Brain (organoid and tissue), 16 donors: ENCODE measurements at places on chromosomes 5 and 9.

DNA sequence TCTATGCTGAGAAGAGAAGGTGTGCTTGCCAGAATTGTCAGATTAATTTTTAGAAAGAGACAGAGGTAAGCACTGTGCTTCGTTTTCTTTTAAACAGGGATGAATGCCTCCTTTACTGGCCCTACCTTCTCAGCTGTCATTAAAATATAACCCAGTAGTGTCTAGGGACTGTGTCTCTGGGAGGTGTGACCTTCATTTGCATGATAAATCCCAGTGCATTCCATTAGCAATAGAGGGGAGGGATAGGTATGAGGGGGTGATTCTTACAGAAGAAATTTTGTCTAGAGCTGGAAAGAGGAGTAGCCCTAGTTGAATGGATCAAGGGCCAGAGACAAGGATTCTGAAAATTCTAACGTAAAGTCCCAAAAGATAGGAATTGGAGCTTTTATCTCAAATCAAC lies 351.5 kb downstream of the BNC2 start:
- DNase-seq: no peak

GRCh38 chr5:115857626-115858349 lies 16.1 kb downstream of the AP3S1 start:
- no peak for DNase-seq

DNA sequence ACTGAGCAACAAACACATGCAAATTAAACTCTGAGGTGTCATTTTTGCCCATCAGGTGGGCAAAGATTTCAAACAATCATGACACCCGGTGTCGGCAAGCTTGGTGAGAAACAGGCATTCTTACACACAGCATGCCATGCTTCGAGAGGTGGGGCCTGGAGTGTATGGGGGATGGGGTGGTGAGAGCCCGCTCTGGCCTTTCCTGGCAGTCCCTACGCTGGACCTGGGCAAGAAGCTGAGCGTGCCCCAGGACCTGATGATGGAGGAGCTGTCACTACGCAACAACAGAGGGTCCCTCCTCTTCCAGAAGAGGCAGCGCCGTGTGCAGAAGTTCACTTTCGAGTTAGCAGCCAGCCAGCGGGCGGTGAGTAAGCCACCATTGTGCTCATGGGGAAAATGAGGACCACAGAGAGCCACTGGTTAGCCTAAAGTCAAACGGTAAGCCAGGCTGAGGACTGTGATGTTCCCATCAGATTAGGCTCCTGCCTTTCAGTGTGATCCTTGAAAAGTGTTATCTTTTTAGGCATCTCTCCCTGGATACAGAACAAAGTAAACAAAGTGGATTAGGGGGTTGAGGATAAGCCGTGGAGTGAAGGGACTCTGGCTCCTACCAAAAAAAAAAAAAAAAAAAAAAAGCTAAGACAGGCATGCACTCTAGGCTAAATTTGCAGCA lies 9.4 kb downstream of the MYOZ3 start:
- DNase-seq: no peak

DNA sequence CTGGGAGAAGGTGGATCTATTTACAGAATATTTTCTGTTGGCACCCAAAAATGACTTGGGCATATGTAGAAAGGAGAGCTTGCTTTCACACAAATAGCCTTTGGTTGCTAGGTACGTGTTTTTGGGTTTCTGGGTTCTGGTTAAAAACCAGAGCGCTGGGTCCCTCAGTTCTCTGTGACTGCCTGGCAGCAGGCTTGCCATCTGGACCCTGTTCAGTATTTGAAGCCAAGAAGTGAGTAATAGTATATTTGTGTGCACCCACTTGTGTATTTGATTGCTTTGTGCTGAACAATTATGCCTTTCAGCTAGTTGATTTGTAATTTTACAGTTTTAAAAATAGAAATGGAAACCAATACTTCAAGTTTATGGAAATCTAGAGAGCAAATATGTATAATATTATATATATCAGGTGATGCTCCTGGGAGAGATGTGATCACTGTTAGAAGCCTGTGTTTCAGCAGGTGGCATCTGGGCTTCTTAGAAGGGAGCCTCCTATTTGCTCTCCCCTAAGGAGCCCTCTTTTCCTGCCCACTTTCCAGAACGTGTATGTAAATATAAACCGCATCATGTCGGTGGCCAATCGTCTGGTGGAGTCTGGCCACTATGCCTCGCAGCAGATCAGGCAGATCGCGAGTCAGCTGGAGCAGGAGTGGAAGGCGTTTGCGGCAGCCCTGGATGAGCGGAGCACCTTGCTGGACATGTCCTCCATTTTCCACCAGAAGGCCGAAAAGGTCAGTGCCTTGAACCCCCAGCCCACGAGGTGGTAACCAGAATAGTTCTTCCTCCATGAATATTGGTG lies 153.6 kb downstream of the TRIO start:
- DNase-seq: no peak

- DNase-seq: no peak
Observed at GRCh38 chr5:80346055-80346454, 26.3 kb downstream of the SPZ1 start.

DNA sequence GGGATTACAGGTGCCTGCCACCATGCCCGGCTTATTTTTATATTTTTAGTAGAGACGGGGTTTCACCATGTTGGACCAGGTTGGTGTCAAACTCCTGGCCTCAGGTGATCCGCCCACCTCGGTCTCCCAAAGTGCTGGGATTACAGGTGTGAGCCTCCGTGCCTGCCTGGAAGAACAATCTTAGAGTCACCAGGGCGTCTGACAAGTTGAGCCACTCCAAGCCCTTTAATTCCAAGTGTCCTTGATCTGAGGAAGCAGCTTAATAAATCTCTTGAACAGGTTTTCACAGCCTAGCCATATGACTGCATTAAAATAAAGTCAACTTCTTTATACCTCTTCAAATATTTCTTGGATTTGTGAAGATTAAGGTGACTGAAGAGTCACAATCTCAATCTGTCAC lies 31.5 kb downstream of the SLC44A1 start:
- DNase-seq: no peak

DNA sequence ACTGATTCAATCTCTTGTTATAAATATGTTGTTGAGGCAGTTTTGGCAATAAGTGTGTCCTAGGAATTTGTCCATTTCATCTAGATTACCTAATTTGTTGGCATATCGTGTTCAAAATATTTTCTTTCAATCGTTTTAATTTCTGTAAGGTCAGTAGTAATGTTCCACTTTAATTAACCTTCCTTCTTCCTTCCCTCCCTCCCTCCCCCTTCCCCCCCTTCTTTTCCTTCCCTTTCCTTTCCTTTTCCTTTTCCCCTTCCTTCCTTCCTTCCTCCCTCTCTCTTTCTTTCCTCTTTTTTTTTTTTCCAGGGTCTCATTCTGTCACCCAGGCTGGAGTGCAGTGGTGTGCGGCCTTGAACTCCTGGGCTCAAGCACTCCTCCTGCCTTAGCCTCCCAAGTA lies 27.1 kb downstream of the CD14 start:
- DNase-seq: no peak

- no peak for DNase-seq
Observed at GRCh38 chr9:119884438-119884837, 515.2 kb upstream of the BRINP1 start.

- no peak for DNase-seq
Observed at GRCh38 chr9:135242406-135242805, 154.9 kb downstream of the OLFM1 start.

DNA sequence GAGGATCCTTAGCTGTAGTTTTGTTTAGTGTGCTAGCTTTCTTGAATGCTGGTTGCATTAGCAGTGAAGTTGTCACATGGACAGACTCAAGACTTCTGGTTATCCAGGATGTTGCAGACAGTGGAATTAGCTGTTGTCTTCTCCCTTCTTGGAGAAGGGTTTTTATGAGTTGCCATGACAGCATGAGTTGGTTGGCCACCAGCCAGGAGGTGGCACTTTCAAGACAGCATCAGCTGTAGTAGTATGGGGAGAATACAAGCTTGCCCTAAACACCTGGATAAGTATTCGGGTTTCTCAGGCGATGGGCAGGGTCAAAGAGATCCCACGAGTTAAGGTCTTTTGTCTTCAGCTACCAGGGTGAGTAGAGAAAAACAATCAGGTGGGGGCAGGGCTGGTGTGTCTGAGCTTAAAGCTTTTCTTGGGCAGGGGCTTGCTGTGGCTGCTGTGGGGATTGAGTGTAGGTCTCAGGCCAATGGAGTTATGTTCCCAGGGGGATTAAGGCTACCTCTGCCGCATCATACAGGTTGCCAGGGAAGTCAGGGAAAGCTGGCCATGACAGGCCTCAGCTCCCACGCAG lies 7.7 kb upstream of the C5orf47 start:
- DNase-seq: no peak

GRCh38 chr5:82466986-82467561 lies 188.9 kb upstream of the RPS23 start:
- no peak for DNase-seq

DNA sequence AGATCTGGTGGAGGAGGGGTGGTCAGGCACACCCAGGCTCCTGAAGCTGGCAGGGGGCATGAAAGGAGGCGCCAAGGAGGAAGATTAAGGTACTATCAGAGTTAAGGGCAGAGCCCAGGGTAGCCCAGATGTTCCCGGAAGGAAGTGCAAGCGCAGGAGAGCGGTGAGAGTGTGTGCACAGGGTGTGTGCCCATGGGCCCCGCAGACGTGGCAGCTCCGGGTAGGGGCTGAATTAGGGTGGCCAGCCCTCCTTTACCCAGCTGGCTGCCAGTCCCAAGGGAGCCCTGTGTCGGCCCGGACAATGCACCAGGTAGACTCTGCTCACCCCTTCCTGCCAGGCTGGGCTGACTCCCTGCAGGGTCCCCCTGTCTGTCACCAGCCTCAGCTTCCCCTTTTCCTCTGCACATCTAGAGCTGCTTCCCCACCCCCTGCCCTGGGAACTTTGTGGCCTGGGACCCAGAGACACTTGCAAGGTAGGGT lies at the start of gene SMIM33:
TSS of gene SMIM33 (plus strand) at position 184 of the 480 bp plus-strand sequence. CDS start at position 302, 118 bp downstream.
- DNase-seq: no peak

DNA sequence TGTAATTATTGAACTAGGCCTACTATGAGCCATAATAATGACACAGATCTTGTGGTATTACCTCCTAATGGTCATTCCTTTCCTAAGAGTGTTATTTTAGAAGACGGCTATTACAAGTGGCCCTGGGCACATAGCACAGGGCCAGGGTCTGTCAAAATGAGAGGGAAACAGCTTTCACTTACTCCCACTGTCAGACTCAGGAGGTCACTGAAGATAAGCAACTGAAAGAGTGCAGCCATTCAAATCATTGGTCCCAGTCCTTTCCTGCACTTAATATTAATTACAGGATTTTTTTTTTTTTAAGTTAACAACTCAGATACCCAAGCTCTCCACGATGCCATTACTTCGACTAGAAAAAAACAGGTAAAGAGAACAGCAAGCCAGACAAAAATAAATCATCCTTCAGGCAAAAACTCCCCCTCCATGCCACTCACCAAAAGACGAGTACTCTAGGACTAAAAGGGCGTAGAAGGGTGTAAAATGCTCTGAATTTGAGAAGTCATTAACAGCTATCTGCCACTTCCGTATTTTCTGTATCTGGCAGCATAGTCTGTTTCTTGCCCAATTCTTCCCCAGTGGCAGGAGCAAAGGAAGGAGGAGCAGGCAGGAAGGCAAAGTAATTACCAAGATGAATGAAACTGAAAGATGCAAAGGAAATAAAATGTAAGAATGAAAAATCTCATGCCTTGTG lies 87.4 kb downstream of the ZNF608 start:
- DNase-seq: no peak

DNA sequence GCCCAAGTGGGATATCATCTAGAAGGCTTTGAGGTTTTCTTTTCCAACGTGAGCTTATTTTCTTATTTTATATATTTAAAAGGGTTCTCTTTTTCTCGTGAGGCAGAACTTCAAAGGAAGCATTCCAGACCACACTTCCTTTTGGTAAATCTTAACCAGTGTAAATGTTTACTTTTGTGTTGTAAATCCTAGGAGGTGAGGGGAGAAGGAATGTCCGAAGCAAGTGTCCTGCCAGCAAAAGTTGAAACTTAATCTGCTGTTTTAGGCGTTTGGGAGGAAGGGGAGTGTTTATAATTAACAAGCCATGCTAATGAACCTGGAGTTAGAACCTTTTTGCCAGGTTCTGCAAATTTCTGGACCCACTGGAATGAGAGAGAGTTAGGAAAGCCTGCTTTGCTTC lies 37.9 kb downstream of the WWC1 start:
- no peak for DNase-seq

DNA sequence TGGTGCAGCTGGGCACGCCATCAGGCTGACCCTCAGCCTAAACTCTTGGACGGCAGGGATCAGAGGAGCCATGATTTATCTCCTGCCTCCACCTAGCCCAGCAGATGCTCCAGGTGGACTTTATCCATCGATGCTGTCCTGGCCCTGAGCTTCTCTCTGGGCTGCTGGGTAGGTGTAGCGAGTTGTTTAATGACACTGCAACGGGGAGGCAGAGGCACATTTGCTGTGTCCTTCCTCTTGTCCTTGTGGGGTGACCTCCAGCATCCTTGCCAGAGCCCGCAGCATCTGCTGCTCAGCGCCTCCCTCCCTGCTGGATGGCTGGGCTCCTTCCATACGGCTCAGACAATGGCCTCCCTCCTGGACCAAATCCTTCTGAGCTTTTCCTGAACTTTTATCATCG lies 103.1 kb upstream of the IRX4 start:
- DNase-seq: no peak

DNA sequence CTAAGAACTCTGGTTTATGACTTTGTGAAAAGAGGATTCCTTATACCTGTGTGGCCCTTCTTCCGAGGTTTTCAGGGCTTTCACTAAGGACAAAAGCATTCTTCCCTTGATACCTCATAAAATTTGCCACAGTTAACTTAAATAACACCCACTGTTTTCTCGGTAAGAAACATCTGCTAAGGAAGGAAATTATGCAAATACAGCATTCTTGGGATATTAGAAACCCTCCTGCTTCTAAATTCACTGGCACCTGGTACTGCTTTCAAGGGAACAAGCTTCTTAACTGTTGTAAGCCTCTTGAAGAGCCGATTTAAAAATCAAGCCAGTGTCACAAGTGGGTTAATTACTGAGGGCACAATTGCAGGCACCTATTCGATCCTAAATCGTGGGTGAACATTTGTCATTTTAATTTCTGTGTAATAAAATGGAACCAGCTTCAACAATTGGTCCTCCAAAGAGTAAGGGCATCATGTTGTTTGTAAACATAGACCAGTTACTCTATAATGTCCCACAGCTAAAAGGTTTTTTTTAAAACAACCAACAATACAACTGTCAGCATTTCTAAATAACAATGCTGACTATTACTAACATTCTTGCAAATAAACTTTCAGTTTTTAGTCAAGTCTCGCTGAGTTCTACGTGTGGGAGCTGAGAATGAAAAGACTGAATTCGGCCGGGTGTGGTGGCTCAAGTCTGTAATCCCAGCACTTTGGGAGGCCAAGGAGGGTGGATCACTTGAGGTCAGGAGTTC lies 26.6 kb downstream of the AK3 start:
- DNase-seq: no peak

DNA sequence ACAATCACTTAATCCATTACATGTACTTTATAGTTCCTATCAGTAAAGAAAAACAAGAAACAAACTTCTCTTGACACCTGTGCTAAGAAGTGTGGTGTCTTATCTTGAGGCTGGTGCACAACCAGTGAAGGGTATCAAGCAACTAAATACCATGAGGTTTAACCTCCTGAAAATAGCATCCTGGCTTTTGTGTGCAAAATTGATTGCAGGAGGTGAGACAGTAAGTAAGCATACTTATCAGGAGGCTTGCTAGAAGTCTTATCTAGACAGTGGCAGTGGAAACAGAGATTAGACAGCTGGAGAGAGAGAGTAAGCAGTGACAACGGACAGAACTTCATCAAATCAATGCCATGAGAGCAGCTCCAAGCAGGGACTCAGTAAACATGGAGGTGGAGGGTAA lies 730.3 kb downstream of the DNAH5 start:
- no peak for DNase-seq

GRCh38 chr5:153896701-153897100 lies 142.0 kb downstream of the FAM114A2 start:
- no peak for DNase-seq
